ENCODE measurements at places on chromosomes 3 and 15.

- DNase-seq: no peak
Observed at GRCh38 chr3:113110267-113110666, 101.1 kb upstream of the BOC start.

DNA sequence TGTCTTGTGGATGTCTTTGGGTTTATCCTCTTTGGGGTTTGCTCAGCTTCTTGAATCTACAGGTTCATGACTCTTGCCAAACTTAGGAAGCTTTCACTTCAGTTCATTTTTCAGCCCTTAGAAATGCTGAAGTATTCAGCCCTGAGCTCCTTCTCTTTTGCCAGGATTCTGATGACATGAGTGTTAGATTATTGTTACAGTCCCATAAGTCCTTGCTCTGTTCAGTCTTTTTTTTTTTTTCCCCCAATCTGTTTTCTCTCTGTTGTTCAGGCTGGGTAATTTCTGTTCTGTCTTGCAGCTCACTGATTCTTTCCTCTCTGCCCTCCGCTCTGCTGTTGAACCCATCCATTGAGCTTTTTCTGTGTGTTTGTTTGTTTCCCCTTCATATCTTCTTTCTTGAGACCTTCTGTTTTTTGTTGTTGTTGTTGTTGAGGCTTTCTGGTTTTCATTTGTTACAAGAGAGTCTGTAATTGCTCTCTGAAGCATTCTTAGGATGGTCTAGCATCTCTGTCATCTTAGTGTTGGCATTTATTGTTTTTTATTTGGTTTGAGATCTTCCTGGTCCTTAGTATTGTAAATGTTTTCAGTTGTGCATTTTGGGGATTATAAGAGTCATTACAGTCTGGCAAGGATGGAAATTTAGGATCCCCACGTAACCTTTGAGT is 18.4 kb downstream of the LRCH3 start:
- DNase-seq: no peak

DNA sequence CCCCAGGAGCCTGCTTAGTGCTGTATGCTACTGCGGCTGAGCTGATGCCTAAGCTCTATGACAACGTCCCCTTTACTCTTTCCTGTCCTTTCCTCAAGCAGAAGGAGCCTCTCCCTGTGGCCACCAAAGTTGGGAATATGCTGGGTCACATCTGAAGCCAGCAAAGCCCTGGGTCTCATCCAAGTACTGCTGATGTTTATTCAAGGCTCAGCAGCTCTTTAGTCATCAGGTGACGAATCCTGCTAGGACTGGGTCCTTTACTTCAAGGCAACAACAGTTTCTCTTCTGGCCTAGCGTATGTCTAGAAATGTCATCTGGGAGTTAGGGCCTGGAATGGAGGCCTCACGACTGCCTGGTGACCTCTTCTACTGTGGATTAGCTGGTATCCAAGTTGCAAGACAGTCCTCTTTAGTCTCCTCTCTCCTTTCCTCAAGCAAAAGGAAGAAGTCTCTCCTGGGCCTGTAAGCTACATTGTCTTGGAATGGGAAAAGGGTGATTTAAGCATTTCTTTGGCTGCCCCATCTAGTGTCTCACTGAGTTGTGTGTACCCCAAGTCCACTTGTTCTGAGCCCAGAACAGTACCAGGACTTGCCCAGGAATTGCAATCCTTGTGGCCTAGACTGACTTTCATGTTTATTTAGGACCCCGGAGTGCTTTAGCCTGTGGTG is 63.9 kb downstream of the TNFAIP8L3 start:
- DNase-seq: no peak

GRCh38 chr3:153356908-153357307 is 194.9 kb downstream of the RAP2B start:
- no peak for DNase-seq

DNA sequence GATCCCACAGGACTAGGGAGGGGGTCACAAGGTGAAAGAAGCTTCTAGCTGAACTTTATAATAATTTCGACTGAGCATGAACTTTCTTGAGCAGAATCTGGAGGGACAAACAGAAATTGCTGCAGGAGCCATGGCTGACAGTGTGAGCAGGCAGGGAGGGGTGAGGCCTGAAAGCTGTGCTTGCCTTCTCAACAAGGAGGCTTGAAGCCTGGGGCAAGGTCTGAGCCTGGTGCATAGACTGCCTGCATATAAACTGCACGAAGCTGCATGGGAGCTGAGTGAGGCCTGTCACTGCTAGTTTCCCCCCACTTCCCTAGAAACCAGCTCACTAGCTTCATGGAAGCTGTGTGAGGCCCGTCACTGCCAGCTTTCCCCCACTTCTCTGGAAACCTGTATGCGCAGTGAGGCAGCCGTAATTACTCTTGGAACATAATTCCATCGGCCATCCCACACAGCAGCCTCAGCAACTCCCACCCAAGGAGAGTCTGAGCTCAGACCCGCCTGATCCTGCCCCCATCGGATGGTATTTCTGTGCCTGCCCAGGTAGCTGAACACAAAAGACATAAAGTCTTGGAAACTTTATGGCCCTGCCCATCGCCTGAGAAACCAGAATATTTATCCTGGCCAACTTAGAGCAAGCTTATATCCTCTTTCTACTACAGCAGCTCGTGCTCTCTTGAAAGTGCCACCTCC is 136.5 kb downstream of the PLCH1 start:
- DNase-seq: no peak

GRCh38 chr3:4711680-4711992 is 218.5 kb downstream of the ITPR1 start:
- DNase-seq: no peak

DNA sequence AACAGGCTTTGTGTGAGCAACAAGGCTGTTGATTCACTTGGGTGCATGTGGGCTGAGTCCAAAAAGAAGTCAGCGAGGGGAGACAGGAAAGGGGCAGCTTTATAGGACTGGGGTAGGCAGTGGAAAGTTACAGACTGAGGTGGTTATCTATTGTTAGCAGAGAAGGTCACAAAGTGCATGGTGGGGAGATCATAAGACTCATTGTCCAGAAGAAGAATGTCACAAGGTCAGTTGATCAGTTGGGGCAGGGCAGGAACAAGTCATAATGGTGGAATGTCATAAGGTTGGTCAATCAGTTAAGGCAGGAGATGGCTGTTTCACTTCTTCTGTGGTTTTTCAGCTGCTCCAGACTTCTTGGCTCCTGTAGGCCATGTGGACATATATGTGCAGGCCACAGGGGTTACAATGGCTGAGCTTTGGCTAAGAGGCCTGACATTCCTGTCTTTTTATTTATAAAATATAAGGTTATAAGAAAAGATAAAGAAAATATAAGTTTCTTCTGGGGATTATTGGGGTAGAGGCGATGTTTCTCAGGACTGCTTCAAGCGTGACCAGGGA is 69.5 kb upstream of the SNTN start:
- no peak for DNase-seq

GRCh38 chr3:5499404-5499803 is 311.9 kb downstream of the EDEM1 start:
- DNase-seq: no peak

GRCh38 chr3:38367779-38368178 is 21.2 kb downstream of the XYLB start:
- DNase-seq: no peak

DNA sequence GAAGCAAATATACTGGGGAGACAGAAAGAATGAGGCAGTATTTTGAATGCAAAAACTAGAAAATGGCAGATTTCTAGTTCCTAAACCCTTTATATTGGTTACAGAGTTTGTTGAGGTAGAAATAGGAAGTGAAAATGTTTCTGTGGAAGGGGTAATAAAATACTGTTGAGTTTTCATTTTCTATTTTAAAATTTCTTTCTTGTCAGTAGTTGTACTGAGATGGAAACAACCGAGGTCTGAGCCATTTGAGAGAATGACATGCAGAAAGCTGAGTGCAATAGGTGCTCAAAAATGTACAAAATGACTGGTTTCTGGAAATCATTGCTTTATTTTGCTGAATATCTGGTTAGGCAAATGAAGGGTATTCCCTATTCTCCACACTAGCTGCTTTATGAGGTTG is 361.4 kb downstream of the CHL1 start:
- no peak for DNase-seq

- no peak for DNase-seq
Observed at GRCh38 chr15:90000186-90001001, 730 bp upstream of the ZNF710 start.

DNA sequence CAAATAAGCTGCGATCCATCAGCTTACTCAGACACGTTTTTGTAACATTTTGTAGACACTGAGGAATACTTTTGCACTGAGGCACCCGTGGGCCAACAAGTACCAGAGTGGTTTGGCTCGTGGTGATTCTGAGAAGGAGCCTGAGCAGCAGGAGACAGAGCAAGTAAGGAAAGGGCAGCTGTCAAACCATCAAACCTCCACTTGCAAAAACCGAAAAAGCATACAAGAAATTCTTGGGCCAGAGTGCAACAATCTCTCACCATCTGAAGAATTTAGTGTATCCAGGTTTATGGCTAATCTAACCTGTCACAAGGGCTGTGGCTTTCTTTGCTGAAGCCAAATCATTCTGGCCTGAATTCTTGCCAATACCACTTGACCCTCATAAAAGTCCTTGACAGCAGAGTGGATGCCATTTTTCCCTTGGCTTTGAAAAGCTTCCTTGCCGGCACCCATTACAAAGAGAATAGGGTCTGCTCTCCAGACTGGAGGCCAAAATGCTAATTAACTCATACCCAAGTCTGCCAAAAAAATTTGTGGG is 56.7 kb downstream of the MYO1E start:
- DNase-seq: no peak

DNA sequence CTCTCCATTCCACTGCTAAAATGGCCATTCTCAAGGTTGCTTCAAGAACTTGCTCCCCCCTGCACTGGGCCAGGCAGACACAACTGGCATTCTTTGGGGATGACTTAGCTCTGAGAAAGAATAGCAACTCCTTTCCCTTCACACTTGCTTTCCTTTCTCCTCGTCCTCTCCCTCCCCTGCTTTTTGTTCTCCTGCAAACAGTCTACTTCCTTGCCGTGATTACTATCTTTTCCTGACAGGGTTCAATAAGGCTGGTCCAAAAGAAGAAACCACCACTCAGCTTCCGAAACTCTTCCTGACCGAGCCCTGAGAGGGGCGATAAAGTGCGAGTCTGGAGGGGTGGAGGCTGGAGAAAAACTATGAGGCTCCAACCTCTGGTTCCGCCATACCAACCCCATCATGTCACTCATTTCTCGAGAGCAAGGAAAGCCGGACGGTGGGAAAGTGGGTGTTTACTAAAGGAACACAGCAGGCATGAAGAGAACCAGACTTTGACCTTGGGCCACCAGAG is 5.0 kb downstream of the AMOTL2 start:
- no peak for DNase-seq

GRCh38 chr3:141849056-141849815 is 27.2 kb upstream of the ATP1B3 start:
- DNase-seq: no peak

DNA sequence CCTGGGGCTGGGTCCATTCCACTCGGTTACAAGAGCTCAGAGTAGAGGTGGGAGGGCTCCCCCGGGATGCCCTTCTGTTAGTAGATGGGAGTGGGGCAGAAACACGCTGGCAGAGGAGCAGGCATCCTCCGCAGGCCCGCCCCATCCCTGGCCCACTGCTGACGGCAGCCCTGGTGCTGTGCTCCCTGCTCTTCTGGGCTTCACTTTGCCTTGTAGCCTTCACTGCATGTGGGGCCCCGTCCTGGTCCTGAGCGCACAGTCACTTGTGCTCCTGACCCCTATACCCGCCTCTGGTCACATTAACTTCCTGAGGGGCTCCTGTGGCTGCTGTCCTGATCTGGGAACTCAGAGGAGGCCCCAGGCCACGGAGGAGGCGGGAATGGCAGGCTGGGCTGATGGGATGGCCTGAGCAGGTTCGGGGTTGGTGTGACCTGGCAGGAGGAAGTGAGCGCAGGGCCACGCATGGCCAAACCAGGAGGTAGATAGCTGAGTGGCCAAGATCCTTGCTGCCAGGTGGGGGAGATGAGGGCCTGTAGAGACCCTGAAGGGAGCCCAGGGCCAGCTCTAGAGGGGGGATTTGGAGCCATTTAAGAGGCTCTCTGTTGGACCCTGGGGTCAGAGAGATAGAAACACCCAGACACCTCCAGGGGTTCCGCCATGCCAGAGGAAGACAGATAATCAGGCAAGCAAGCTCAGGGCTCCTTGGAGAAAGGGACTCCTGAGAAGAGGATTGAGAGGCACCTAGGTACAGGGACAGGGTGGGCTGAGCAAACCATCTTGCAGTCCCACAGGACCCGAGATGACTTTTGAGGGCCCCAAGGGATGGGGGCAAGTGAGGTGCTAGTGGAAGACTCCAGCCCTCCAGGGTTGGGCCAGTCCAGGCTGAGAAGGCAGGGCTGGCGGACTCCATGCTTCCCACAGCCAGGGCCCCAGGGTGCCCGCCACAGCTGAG is 92.2 kb upstream of the PRR23E start:
- no peak for DNase-seq

DNA sequence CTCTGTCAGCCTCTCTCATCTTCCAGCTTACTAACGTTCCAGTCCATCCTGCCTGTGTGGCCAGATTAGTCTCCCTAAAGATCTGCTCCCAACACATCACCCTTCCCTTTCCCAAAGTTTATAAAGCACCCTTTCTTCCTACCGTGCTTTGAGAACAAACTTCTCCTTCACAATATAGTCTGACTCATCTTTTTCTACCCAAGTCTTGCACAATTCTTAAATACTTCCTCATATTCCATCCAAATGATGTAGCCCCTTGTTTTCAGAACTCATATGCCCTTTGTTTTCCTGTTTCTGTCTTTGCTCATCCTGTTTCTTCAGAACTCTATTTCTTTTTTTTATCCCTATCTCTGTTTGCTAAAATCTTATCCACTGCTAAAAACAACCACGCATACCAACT is 326.8 kb downstream of the MFSD1 start:
- no peak for DNase-seq

DNA sequence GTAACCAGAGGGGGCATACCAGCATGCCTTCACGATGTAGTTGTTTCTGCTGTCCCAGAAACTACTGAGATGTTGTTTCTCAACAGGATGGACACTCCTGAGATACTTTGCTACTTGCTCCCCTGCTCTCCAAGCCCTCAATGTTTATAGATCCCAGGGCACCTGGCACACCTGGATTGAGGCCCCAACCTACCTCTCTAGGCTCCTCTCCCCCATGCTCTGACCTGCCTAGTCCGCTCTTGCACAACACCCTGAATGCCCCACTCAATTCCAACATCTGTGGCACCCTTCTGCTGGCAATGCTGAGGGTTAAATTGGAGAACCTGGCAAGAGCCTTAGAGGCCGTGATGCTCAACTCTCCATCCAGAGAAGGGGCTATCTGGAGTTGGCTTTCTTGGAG is 42.5 kb upstream of the ANKRD34C start:
- no peak for DNase-seq

- no peak for DNase-seq
Observed at GRCh38 chr3:33067484-33067883, 29.5 kb downstream of the GLB1 start.

- DNase-seq: no peak
Observed at GRCh38 chr15:83653639-83654378, at the start of gene ADAMTSL3. TSS of gene ADAMTSL3 (plus strand) at chr15:83654123. CDS start at chr15:83655762, 1,639 bp downstream.

GRCh38 chr15:101172501-101173071 is 79.3 kb downstream of the CHSY1 start:
- DNase-seq: no peak

DNA sequence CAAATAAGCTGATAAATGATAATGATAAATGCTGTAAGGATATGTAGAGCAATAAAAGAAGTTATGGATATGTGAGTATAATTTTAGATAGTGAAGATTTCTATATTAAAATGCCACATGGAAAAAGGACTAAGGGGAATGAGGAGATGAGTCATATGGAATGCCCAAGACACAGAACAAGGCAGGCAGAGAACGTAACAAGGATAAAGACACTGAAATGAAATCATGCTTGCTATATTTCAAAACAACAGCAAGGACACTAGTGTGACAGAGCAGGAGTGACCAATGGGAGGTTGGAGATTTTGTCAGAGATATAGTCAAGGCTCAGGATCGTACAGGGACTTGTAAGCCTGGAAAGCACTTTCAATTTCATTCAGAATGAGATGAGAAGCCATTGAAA is 621.5 kb upstream of the SEMA6D start:
- DNase-seq: no peak

GRCh38 chr3:64088408-64089205 is 65.3 kb upstream of the PSMD6 start:
- DNase-seq: no peak
